ENCODE measurements at places on chromosomes 7 and 10. TPM values are rescaled to one million over a fixed set of nuclear protein-coding genes. Genes with fewer than 3 reads are reported as not detected.

DNA sequence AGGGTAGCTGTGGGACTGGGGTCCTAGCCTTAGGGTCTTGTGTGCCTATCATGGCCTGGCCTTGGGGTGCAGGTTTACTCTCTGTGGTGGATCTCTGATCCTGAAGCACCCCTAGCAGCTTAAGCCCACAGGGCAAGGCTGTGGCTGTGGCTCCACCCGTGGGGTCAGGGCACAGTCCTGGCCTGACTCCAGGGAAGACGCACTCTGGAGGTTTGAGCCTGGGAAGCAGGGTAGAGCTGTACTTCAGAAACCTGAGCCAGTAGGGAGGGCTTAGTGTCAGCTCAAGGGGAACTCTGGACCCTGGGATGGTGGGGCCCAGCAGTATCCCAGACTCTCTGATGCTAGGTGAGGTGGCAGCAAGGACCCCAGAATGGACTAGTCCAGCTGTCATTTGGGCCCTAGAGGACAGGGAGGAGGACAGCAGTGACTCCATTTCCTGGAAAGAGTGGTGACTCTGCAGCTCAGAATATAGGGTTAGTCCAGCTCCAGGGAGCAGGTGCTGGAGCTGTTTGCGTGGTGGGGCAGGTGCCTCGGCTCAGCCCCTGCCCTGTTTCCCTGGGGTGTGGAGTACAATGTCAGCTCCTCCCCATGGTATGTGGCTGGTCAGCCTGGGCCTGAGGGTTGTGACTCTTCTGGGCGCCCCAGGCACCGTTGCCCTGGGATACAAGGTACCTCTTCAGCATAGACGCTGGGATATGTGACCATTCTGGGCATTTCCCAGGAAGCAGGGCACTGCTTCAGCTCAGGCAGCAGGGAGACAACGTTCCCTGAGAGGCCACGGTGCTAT, 15.8 kb downstream of the GTPBP4 start:
- no peak for DNase-seq

DNA sequence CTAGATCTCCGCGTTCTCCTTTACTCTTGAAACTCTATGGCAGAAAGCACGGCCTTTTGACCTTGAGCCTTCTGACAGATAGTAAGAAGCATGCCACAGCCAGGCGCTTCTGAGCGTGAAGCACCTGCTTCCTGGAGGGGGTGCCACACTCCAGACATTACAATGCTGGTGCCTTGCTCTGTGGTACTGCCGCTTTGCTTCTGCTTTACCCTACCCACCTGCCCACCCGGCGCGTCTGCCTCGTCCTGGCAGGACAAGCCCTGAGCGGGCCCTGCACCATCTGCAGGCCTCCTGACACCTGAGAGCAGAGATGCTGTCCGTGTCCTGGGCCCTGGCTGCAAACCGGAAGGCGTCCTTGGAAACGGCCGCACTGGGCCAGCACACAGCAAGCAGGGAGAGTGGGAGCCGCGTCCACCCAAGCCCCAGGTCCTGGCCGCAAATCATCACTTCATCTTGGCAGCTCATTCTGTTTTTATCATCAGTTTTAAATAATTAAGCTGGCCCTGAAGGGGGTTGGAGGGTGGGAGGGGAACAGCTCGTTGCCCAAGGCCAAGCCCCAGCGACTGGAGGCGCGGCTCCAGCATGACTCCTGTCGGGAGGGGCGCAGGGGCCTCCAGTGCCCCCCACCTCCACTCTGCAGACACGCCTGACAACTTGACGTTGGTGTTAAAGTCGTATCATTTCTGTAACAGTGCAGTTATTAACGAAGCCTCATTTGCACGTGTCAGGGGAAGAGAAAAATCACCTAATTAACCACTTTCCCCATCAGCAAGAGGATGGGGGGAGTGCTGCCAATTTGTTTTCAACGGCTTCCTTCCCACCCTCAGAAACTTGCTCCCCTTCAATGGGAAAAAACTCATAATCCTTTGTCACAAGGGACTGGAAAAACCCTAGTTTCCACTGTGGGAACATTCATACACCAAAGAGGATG, 132.2 kb downstream of the MAD1L1 start:
- DNase-seq = no peak

- no peak for DNase-seq
These were observed 1.7 kb upstream of the LFNG start for GRCh38 chr7:2517678-2518507.

The CAMK2B gene
- polyA plus RNA-seq = 1.7 TPM

The GCC1 gene
- polyA plus RNA-seq = 15.1 TPM
